ENCODE measurements at places on chromosomes 2 and 18.
A peak's percentile ranks its signal among the peaks of the same experiment; 100 is the strongest.

GRCh38 chr2:128551435-128551834 is 232.8 kb upstream of the HS6ST1 start:
- DNase-seq, result no peak

- no peak for DNase-seq
Observed at GRCh38 chr18:63440881-63441280, 18.6 kb upstream of the VPS4B start.

GRCh38 chr2:11574176-11575046 is 40.6 kb downstream of the GREB1 start:
- no peak for DNase-seq

DNA sequence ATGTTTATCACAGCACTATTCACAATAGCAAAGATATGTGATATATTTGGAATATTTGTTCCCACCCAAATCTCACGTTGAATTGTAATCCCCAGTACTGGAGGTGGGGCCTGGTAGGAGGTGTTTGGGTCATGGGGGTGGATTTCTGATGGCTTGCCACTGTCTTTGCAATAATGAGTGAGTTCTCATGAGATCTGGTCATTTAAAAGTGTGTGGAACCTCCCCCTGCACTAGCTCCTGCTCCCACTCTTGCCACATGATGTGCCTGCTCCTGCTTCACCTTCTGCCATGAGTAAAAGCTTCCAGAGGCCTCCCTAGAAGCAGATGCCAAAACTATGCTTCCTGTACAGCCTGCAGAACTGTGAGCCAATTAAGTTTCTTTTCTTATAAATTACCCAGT is 72.2 kb upstream of the DYNC1I2 start:
- DNase-seq, result no peak

- DNase-seq, result no peak
Observed at GRCh38 chr2:147440734-147441133, 404.1 kb upstream of the ACVR2A start.

GRCh38 chr2:233414273-233414654 is 60.0 kb downstream of the DGKD start:
- DNase-seq, result no peak

DNA sequence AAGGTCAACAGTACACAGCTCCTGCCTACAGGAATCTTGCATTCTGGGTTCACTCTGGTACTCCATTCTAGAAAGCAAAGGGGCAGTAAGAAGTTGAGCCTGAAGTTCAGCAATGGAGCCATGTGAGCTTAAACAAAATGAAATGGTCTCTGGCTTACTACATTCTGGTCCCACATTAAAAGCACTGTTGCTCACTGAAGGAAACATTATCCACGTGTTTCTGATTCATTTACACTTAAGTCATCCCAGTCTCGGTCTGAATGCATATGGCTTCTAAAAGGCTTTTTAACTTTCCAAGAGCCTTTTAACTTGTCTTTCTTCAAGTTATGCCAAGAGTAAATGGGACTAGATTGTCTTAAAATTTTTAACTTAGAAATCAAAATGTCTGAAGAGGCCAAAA is 177.8 kb downstream of the LNPK start:
- DNase-seq, result no peak

DNA sequence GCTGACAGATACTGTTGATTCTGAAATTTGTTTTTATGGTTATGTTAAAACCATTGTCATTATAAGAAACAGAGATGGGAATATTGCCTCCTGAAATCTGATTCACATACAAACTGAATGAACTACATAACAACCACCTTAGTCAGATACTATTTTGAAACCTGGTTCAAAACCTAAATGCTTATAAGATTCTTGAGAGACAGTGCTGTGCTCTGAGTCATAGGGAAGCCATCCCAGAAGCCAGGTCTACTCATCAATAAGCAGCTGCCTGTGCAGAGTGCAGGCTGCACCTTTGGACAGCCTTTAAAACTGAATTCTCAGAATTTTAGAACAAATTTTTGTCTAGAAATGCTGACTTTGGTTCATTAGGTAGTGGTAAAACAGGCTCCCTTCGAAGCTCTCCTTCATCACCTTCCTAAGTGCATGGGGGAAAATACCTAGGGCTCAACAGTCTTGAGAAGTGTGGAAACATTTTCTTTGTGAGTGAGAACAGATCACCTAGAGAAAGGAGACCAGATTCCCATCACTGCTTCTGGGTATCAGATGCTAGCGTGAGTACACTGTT is at the start of gene SERPINB7:
TSS of gene SERPINB7 (plus strand) at position 253 of the 565 bp plus-strand sequence. CDS start 6,955 bp downstream, outside the sequence.
- no peak for DNase-seq

DNA sequence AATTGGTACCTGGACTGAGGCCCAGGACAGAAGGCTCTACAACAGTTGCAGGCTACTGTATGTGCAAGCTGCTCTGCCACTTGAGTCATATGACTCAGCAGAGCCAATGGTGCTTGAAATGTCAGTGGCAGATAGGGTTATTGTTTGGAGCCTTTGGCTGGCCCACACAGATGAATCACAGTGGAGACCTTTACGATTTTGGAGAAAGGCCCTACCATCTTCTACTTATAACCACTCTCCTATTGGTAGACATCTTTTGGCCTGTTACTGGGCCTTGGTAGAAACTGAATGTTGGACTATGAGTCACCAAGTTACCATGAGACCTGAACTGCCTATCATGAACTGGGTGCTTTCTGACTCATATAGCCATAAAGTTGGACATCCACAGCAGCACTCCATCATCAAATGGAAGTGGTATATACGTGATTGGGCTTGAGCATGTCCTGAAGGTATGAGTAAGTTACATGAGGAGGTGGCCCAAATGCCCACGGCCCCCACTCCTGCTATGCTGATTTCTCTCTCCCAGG is 88.9 kb upstream of the NRXN1 start:
- DNase-seq, result no peak

GRCh38 chr2:195408196-195408595 is 248.8 kb upstream of the SLC39A10 start:
- no peak for DNase-seq

DNA sequence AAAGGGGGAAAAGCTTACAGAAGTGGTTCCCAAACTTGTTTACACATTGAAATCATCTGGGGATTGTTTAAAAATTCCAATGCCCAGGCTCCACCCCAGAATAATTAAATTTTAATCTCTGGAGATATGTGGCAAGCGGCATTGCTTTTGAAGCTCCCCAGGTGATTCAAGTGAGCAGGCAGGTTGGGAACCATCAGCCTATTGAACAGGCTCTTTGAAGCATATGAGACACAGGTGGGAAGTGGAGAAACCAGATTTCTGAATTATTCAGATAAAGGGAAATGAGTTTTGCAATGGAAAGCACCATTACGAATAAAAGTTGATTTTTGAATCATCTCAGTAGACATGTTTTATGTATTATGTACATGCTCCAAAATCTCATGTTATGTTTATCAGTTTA is 57.6 kb upstream of the NOSTRIN start:
- DNase-seq, result no peak

DNA sequence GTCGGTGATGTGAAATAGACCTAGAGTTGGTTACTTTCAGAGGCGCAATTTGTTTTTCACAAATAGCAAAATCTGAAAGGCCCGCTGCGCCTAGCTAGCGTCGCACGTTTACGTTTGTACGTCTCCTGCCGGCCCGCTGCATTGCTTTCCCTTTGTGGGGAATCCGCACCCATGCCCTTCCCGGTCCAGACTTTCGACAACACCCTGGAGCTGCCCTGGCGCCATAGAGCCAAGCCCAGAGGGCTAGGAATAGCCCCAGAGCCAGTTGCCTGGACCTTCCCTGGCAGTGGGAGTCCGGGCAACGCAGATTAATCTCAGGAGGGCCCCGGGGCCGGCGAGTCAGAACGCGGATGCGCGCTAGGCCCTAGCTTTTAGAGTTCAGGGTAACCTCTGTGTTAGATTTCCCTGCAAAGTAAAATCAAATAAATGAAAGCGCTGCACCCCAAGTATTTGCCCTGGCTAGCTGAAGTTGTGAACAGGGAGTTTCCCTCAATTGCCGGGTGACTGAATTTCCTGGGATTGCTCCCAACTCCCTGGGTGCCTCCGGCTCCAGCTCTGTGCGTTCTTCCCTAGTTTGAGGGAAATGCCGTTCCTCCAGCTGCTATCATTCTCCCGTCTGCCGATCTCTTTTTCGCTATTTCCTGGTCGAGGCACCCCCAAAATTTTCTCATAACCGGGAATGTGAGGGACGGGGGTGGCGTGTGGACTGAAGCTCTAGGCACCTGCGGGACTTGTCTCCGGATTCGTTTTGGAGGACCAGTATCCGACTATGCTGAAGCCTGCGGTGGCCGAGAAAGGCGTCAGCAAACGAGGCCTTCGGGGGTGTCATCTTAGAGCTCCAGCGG is 1.2 kb upstream of the EN1 start:
- DNase-seq, result no peak

DNA sequence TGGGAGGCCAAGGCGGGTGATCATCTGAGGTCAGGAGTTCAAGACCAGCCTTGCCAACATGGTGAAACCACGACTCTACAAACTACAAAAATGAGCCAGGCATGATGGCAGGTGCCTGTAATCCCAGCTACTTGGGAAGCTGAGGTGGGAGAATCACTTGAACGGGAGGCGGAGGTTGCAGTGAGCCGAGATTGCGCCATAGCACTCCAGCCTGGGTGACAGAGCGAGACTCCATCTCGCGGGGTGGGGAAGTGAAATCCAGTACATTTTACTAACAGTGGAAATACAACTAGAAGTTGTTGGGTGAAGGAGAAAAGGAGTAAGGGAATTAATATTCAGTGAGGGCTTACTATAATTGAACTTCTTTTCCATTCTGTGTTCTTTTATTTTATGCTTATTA is 13.2 kb upstream of the ENOSF1 start:
- DNase-seq, result no peak

DNA sequence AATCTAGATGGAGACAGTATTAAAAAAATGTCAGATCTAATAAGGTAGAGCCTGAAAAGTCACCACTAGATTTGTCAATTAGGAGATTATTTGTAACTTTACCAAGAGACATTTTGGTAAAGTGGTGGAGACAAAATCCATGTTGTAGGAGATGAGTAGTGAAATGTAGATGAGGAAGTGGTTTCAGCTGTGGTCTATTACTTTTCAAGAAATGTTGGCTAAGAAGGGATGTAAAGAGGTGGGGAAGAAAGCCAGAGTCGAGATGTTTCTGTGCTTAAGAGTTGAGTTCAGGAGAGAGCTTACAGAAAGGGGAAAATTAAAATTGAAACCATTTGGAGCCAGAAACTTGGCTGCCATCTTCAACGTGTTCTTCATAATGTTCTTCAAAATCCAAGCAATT is 22.2 kb downstream of the ACVR2A start:
- no peak for DNase-seq

DNA sequence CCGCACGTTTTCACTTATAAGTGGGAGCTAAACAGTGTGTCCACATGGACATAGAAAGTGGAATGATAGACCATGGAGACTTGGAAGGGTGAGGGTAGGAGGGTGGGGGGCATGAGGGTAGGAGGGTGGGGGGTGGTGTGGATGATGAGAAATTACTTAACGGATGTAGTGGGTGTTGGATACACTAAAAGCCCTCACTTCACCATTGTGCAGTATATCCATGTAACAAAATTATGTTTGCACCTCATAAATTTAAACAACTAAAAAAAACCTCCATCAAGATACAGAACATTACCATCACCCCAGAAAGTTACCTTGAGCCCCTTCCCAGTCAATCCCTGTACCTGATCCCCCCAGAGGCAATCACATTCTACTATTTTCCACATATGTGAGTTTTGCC is 26.2 kb downstream of the HK2 start:
- DNase-seq, result no peak

GRCh38 chr18:44889111-44889510 is 208.4 kb downstream of the SETBP1 start:
- no peak for DNase-seq

GRCh38 chr18:52222211-52222610 is 117.8 kb upstream of the DCC start:
- no peak for DNase-seq

GRCh38 chr2:66535574-66536289 is 100.8 kb downstream of the MEIS1 start:
- no peak for DNase-seq

GRCh38 chr2:5691221-5691984 is 781 bp upstream of the SOX11 start:
- no peak for DNase-seq

DNA sequence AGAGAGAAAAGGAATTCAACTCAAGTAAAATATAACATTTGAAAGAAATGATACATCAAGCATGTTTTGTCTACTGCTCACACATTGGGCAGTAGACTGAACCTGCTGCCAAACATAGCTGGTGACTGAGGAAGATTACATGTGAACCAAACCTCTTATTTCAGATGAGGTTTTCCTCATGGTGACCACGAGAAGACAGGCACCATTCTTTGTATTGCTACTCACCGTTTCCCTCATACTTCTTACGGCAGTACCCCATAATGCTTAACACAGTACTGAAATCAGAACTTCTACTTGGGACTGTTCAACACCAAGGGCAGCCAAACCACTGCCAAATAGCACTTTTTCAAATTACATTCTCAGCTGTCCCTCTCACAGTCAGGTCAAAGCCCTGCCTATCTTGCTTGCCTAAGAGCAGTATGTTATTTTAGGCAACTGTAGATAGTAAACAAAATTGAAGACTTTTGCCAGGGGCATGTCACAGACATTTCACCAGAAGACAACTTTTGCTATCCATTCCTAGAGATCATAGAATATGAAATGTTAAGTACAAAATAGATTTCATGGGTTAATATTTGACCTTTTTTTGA is 167.1 kb upstream of the DOK6 start:
- DNase-seq, result no peak

DNA sequence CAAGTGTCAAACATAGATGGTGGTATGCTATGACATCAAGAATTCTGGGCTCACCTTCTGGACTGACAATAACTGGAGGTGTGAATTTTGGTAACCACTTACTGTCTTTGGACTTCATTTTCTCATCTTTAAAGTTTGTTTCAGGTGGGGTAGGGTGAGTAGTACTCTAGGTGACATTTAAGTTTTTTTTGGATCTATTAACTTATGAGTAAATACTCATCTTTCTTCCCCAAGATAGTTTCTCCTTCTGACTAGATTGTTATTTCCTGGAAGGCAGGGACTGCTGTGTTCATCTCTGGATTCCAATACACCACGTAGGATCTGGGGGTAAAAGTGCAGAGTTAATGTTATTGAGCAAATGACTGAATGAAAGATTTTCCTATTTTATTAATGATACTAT is 55.9 kb downstream of the ICOS start:
- DNase-seq, result no peak

DNA sequence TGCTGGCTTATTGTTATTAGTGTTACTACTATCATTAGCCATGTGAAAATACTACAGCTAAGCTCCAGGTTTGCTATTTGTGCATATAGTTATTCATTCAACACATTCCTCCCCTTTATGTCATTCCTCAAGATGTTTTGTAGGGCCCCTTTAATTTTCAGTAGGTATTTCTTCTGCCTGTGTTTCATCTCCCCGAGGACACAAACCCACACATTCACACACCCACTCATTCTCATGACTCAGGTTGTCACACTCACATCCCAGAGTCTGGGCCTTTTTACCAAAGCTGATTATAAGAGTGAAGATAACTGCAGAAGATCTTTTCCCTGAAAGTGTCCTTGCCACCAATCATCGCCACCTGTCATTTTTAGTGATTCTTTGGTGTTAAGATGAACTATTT is 68.6 kb upstream of the SPOPL start:
- DNase-seq, result peak; percentile 10

DNA sequence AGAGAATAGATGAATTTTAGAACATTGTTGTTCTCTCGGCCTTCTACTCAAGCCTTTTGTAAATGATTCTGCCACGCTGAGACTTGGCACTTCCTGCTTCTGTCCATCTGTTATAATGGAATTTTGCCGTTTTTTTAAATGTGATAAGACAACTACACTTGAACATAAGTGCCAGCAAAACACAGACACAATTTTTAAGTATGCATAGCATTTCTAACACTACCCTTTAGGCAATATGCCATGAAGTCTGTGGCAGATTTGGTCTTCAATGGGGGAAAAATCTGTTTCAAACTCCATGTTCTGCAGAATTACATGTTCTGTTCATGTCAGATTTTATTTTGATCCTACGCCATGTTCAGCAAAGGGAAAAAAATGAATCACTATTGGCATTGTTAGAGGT is 1170.7 kb upstream of the SLC39A10 start:
- DNase-seq, result no peak

All from nucleus accumbens (tissue), 56 donors.